Nucleus accumbens (tissue), 56 donors: ENCODE measurements at places on chromosomes 3 and 15.

DNA sequence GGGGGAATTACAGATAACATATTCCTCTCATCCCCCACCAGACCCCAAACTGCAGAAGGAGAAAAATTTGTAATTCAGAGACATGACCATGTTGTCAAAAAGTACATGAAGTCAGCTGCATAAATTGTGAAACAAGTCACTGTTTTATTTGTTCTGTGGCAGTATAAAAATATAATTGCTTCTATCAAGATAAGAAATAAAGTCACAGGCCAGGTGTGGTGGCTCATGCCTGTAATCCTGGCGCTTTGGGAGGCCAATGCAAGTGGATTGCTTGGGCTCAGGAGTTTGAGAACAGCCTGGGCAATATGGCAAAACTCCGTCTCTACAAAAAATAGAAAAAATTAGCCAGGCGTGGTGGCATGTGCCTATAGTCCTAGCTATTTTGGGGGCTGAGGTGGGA lies 87.7 kb upstream of the DPH6 start:
- DNase-seq, result no peak

DNA sequence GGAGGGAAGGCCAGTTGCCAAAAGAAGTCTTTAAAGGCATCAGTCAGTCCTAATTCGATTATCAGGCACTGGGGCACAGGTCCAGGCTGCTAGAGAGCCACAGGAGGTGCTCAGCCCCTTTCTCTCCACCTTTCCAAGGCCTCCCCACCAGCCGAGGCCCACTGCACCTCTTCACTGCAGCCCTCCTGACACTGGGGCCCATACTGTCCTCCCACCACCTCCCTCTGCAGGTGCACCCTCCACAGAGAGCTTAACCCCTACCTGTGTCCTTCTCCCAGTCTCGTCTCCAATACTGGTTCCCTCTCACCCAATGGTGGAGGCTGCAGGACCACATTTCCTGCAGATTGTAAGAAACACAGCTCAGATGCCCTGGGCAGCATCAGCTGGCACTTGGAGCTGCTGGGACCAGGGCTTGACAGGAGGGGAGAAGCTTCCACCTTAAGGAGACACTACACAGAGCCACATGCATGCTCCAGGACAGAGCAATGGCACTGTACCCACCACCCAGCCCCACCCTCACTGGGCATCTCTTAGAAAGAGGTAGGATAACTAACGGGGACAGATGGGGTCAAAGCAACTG lies 81.6 kb upstream of the PRR20G start:
- no peak for DNase-seq

- no peak for DNase-seq
These were observed 50.2 kb downstream of the ANXA2 start for GRCh38 chr15:60347480-60348049.

GRCh38 chr3:99356696-99357095 lies 281.7 kb upstream of the COL8A1 start:
- no peak for DNase-seq

- DNase-seq, result no peak
These were observed 31.8 kb downstream of the UPK1B start for GRCh38 chr3:119205209-119205608.

DNA sequence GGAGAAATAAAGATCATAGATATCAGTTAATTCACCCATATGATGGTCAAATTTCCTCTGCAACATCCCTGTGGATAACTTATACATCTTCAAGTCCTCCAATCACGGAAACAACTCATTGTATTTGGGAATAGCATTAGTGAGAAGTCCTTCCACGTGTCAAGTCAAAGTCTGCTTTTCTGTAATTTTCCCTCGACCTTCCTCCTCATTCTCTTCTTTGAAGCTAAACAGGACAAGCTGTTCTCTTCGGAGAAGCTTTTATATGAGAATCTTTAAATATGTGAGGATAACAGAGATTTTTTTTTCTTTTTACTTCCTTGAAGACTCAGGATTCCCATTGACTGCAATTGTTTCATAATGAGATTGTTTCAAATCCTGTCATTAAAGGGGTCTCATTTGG lies 230.4 kb downstream of the ZPLD1 start:
- no peak for DNase-seq

GRCh38 chr3:13706451-13706850 lies 157.5 kb downstream of the FBLN2 start:
- DNase-seq, result no peak

DNA sequence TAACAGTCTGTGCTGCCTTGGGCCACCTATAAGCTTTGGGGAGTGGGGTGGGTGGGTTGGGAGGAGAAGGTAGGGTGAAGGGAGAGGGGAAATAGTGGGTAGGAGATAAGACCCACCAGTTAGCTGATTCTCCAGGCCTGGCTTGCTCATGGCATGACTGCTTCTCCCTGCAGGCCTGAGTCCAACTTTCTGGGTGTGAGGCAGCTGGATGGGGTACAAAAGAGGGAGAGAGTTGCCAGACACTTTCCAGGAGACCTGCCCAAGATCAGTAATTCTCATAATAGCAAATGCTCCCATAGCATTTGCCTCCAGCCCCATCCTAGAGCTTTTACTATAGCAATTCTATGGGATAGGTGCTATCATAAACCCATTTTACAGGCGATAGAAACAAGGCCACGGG lies 7.7 kb downstream of the CGNL1 start:
- no peak for DNase-seq

GRCh38 chr3:41267975-41268640 lies 68.8 kb downstream of the CTNNB1 start:
- no peak for DNase-seq

DNA sequence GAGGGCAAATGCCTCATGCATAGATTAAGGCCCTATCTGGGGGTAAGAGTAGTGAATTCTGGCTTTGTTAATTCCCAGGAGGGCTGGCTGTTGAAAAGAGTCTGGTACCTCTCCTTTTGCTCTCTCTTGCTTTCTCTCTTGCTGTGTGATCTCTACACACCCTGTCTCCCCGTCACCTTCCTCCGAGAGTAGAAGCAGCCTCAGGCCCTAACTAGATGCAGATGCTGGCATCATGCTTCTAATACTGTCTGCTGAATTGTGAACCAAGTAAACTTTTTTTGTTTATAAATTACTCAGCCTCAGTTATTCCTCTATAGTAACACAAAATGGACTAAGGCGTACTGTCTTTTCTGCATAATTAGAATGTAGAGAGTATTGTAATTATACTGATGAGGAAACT lies 908.1 kb downstream of the DIPK2A start:
- no peak for DNase-seq

DNA sequence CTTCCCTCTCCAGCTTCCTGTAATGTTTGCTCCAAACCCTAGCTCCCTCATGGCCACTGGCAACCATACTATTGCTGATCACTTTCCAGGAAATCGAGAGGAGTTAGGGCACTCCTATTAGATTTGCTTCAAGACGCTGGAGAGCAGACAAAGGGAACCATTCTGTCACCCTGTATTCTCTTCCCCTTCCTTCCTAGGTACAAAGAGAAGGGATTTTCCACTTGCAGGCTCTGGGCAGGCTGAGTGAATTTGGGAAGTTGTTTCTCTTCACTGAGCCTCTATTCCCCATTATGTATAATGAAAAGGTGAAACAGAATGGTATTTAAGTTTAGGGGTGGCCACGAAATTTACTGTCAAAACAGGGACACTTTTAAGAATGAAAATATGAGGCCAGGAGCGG lies 99.4 kb upstream of the LPP start:
- no peak for DNase-seq

DNA sequence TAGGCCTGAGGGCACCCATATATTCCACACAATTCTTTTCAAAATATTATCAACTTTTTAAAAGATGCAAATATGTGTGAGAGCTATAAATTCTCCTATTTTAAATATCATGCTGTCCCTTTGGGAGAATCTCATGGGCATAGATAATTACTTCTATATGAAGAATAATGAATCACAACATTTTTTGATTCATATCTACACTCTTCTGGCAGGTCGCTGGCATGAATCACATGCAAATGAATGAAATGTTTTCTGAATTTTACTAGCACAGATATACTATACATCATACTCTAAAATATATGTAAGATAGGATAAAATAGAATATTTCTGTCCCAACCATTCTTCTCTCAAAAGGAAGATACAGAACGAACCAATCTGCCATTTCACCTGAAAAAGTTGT lies 277.7 kb upstream of the KCNH8 start:
- no peak for DNase-seq

DNA sequence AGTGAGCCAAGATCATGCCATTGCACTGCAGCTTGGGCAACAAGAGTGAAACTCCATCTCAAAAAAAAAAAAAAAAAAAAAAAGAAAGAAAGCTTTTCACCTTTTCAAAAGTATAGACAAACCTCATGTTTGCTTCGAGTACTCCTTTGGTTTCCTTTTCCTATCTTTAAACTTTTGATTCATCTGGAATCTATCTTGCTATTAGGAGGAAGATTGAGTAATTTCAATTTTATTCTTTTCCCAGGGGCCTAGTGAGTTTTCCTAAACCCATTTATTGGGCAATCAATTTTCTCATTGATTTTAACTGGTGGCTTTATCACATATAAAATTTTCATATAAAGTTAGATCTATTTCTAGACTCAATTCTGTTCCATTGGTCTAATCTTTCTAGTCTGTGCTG lies 190.5 kb upstream of the VEPH1 start:
- no peak for DNase-seq

- no peak for DNase-seq
These were observed 75.4 kb upstream of the PLXNA1 start for GRCh38 chr3:126907557-126907956.

DNA sequence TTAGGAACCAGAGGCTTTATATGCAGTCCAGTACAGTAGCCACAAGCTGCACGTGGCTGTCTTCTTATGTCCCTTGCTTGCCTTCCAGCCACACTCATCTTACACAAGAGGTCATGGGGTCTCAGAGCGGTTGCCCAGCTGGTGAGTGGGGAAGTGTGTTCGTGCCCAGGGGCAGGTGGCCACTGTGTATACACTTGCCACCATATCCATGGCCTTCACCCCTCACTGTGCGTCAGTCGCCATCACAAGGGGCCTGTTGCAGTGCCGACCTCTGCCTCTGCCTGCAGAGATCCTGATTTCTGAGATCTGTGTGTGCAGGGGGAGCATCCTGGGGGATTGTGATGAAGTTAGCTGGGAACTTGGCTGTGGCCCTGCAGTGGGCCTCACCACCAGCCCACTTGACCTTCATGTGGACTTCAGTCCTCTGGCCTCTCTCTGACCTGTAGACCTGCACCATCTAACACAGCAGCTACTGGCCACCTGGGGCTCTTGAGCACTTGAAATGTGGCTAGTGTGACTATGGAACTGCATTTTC lies 43.1 kb upstream of the SACM1L start:
- no peak for DNase-seq

GRCh38 chr3:25831578-25831977 lies 41.7 kb downstream of the OXSM start:
- DNase-seq, result no peak

DNA sequence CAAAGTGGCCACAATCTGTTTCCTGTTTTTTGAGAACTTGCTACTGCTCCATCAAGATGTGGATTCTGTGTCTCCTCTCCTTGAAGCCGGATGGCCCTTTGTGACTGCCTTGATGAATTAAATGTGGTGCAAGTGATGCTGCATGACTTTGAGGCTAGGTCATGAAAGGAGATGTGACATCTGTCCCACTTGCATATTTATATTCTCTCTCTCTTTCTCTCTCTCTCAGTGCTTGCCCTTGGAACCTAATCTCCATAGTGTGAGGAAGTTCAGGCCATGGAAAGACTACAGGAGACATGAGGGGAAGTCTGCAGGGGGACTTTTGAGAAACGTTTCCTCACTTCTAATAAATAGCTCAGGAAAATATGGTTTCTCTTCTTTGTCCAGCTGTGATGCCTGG lies 50.0 kb upstream of the ADPGK start:
- DNase-seq, result no peak

- DNase-seq, result no peak
These were observed 21.4 kb upstream of the MUC20 start for GRCh38 chr3:195699388-195699771.

- DNase-seq, result no peak
These were observed 31.4 kb downstream of the HPS3 start for GRCh38 chr3:149160754-149161300.

DNA sequence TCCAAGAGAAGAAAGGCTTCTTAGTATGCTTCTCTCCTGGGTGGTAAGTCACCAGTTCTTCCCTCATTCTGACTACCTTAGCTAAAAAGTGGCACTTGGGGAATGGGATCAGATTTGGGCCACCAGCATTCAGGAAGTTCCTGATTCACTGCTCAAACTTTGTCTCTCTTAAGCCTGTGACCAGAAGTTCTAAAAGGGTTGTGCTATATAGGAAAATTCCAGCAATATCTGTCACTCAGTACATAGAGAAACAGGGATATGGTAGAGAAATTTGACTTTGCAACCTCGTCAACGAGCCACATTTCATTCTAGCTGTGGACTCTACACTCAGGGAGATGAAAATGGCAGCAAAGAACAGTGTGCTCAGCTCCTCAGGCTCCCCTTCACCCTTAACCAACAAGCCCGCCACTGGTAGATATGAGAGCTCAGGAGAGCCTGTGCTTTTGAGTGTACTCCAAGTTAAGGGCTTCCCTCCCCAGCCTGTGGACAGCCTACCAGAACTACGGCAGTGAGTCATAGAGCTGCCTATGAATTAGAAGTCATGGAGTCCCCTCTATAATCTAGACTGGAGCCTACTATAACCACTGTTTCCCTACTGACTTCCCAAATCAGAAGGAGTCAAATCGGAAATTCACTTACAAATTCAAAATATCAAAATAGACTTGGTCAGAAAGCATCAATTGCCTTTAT lies 52.6 kb upstream of the MYO5C start:
- DNase-seq, result no peak

DNA sequence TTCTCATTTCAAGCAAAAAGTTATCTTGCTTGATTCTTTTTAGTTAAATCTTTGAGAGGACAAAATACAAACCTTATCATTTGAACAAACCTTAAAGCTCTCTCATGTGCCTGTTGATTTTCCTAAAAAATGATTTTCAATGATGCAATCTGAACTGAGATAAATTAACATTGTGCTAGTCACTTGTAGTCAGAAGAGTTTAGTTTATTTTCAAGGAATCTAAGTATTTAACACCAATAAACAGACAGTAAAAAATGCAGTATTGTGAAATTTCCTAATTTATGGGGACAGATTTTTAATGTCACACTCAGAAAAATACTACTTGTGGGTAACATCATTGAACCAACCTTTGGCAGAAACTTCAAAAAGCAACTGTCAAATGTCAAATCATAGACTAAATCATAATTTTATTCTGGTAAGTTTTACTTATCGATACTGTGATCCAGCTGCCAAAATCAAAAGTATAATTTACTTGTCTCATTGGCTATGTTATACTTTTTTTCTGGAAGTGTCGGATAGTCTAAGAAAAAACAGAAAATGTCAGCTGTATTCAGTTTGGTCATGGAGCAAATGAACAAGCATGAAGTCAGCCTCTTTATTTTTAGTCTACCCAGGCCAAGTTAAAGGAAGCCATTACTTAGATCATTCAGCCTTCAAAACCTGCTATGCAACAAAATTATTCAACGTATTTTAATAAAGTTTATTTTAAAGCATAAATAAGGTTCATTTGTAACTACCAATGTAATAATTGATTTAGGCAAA lies 52.4 kb upstream of the FNDC3B start:
- no peak for DNase-seq
